ENCODE measurements at places on chromosomes 1 and 21. TPM values are rescaled to one million over a fixed set of nuclear protein-coding genes. Genes with fewer than 3 reads are reported as not detected.

DNA sequence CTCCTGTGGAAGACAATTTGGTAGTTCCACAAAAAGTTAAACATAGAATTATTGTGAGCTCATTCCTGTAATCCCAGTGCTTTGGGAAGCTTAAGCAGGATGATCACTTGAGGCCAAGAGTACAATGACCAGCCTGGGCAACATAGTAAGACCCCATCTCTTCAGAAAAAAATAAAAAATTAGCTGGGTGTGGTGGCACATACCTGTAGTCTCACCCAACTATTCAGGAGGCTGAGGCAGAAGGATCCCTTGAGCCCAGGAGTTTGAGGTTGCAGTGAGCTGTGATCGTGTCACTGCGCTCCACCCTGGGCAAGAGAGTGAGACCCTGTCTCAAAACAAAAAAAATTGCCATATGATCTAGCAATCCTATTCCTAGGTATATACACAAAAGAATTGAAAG is 4.1 kb upstream of the CHML start:
- no peak for DNase-seq

DNA sequence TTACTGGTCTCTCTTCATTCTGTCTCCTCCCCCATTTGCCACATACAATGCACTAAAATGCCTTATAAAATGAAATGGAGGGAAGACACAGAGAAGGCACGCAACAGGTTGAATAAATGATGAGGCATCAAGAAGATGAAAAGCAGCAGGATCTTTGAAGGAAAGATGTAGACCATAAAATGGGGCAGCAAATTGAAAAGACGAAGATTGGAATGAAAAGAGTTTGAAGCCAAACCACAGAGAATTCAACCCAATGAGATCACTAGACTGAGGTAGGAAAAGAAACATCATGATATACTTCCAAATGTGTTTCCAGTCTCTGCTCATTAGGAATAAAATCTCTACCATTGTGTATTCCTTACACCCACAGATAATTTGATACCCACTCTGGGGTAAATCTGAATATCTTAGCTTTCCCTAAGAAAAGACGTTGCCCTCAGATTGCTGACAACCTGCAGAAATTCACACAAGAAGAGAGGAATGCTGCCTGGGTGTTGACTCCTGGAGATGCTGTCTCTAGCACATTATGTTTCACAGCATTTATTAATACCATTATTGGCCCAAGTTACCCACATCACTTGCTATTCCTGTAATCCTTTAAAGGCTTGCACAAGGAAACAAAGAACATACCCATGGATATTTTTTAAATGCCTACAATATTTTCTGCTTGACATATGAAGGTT is 230.9 kb downstream of the LTN1 start:
- DNase-seq: no peak

DNA sequence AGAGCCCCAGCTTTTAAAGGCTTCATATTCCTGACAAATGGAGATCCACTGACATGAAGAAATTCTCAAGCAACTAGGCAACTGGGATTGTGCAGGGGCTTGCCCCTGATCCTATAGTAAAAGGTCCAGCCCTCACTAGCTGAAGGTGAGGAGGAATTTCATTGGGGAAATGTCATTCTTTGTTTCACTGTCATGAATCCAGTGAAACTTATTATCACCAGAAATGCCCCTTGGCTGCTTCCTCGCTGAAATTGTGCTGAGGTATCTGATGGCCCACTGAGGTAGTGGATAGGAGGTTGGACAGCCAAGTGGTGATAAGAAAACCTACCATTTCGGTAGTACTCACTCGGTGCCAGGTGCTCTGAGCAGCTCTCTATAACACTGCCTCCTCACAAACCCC is 36.2 kb downstream of the CCN1 start:
- no peak for DNase-seq

DNA sequence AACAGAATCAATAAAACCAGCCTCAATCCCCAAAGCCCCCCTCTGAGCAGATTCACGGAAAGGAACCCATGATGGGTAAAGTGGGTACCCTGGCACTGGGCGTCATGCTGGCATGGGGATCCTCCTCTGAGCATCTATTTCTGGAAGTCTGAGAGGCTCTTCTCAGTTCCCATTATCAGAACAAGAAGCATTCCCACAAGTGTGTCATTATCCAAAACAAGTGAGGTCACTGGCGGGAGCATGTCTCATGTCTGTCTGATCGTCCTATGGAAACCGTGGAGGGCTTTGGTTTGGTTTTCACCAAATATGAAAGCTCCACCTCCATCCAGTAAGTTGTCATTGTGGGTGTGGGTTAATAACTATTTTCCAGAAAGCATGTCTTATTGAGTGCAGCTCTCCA is 70.7 kb downstream of the PGM1 start:
- DNase-seq: no peak

- no peak for DNase-seq
Measured at GRCh38 chr1:165915480-165915879, 88.1 kb downstream of the UCK2 start.

- DNase-seq: no peak
Measured at GRCh38 chr1:15489052-15489736, 13.3 kb downstream of the CELA2B start.

DNA sequence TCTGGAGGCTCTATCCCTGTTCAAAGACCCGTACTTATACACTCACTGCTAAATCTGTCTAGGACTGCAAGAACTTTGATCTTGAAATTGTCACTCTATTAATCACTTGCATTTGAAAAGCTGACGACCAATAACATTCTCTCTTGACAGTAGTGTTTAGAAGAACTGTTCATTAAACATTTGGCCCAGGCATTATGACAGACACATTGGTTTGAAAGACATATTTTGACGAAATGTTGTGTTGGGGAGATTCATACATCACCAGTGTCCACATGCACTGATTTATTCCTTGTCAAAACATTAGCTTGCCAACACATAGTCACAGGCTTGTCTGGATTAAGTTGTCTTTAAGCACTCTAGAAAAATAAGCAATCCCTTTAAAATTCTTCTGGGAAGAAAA is 951.3 kb downstream of the ADGRL2 start:
- no peak for DNase-seq

Gene TAF12
- 20.8 TPM for total RNA-seq

Gene MRPL37
- total RNA-seq: 78.4 TPM

Gene CREG1
- total RNA-seq: 39.5 TPM

Gene SLC35F3
- total RNA-seq: 2.1 TPM

Gene CHTOP
- total RNA-seq: 108 TPM

Gene HAPLN2
- total RNA-seq: not detected
